ENCODE measurements at places on chromosomes 12 and 14. TPM values are rescaled to one million over a fixed set of nuclear protein-coding genes. Genes with fewer than 3 reads are reported as not detected.

DNA sequence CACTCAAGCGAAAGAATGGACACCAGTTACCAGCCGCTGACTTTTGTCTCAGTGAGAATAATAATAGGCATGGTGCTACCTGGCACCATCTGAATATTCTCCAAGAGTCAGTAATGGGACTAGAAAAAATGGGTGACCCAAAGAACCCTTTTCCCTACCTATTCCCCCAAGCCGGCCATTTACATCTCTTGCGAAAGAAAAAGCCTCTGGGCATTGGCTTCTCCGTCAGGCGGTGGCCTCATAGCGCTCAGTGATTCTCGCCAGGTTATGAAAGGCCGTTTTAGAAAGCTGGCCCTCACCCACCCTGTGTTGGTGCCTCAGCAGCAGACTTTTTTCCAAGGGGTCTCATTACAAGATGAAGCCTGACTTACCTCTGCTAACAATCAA lies 523 bp upstream of the SLC6A15 start:
- DNase-seq: peak; percentile 7

DNA sequence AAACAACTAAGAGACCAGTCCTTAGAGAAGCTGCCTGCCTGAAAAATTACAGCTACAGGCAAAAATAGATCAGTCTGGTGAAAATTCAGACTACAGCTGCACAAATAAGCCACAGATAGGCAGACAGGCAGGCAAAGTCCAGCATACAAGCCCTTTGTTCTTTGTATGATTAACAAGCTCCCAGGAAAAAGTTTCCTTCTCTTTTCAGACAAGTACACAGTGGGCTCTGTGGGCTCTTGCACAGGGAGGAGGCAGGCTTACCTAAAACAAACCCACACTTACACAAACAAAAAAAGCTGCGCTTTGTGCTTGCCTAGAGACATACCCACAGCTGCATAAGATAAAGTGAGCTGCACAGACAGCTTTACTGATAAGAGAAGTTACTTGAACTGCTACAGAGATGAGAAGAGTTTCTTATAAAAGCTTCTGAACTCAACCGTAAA lies 7.7 kb downstream of the OR6C68 start:
- no peak for DNase-seq

GRCh38 chr14:85536833-85537190 lies 6.9 kb downstream of the FLRT2 start:
- DNase-seq: no peak

DNA sequence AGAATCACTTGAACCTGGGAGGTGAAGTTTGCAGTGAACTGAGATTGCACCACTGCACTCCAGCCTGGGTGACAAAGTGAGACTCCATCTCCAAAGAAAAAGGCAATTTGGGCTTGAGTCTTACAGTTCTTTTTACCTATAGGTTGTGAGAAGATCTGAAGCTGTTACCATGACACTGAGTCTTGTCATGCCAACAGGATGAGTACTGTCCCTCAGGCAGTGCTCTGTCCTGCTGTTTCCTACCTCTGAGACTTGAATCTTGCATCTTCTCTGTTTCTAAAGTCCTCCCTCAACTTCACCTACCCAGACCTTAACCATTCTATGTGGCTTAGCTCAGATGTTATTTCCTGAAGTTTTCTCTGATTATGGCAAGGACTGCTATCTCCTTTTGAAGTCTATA lies 400.8 kb upstream of the PRICKLE1 start:
- DNase-seq: no peak

GRCh38 chr14:64234877-64235651 lies 59.1 kb downstream of the ESR2 start:
- DNase-seq: no peak

DNA sequence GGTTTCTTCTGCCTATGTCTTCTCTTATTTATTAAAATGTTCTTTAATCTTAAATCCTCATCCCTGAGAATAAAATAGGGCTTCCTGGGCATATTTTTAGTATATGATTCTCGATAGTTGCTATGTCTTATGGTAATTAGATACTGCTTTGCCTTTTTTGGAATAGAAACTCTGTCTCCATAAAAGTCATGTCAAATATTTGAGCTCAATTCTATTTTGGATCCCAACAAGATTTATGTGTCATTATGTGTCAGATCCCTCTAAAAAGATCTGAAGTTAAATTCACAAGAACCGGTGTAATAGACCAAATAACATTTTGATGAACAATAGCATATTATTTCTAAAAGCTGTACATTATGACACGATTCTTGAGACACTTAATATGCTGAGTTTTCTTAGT lies 312.5 kb upstream of the PDE3A start:
- DNase-seq: no peak

The ZNF891 gene
- 4.6 TPM for total RNA-seq

The TAC3 gene
- not detected for total RNA-seq

The CLMN gene
- total RNA-seq: 16.2 TPM

The KRT6C gene
- total RNA-seq: not detected
